ENCODE measurements at places on chromosomes 2 and 18.

- no peak for DNase-seq
Measured at GRCh38 chr2:121194626-121195025, 90.4 kb downstream of the TFCP2L1 start.

DNA sequence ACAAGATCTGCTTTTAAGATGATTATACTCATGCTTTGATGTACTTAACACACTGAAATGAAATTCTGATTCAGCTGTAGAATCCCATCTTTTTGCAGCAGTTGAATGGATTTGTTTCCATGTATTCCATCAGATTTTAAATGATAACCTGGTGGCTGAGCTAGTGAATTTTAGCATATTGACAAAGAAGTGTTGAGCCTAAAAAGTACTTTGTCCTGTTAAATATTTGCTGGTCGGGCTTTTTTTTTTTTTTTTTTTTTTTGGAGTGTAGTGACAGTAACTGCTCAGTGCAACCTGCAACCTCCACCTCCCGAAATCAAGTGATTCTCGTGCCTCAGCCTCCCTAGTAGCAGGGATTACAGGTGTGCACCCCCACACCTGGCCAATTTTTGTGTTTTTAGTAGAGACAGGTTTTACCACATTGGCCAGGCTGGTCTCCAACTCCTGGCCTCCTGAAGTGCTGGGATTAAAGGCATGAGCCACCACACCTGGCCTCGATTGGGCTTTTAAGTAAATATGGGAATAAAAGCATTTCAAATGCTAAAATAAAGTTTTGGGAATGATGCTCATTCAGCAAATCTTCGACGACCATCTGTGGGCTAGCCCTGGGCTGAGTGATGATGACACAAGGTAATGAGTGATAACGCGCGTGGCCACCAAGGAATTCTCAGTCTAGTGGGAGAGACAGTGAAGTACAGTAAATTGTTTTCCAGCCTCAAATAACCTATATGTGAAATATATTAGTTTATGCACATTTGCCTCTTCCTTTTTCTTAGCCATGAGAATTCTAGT, 2.2 kb downstream of the ELP2 start:
- DNase-seq: no peak

GRCh38 chr18:62026586-62026985, 133.8 kb upstream of the RNF152 start:
- no peak for DNase-seq

DNA sequence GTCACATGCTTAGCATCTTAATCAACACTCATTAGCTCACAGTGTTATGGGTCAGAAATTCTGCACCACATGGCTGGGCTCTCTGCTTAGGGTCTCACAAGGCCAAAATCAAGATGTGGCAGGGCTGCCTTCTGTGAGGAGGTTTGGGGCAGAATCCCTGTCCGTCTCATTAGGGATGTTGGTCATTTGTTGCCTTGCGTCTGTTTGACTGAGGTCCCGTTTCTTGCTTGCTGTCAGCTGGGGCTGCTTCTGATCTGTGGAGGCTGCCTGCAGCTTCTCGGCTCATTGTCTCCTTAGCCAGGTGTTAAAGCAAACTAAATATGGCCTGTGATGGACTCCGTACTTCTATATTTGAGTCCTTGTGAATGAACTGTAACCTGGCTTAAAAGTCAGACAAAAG, 146.5 kb downstream of the NDUFA10 start:
- DNase-seq: no peak

DNA sequence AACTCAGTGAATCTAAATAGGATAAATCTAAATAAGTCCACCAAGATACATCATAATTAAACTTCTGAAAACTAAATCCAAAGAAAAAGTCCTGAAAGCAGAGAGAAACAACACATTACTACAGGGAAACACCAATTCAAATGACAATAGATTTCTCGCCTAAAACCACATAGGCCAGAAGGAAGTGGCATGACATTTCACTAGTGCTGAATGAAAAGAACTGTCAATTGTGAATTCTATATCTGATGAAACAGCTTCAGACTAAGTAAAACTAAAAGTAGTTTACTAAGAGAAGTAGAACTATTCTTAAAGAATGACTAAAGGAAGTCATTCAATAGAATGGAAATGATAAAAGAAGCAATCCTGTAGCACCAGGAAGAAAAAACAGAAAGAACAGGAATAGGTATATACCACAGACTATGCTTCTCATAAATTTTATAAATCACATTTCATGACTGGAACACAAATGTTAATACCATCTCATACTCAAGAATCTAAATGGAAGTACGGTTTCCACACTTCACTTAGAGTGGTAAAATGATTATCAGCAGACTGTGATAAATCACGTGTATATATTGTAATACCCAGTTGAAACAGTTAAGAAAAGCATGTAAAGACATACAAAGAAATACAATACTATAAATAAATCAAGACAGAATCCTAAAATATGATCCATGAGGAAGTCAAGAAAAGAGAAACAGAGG, 46.4 kb downstream of the ASXL2 start:
- DNase-seq: no peak

Measured in cerebellar cortex (tissue), 1 donor.